CD4-positive, alpha-beta T cell treated with Interleukin-15 for 1 hour (primary cell): ENCODE measurements at places on chromosomes 13 and 19.
A peak's percentile ranks its signal among the peaks of the same experiment; 100 is the strongest.

DNA sequence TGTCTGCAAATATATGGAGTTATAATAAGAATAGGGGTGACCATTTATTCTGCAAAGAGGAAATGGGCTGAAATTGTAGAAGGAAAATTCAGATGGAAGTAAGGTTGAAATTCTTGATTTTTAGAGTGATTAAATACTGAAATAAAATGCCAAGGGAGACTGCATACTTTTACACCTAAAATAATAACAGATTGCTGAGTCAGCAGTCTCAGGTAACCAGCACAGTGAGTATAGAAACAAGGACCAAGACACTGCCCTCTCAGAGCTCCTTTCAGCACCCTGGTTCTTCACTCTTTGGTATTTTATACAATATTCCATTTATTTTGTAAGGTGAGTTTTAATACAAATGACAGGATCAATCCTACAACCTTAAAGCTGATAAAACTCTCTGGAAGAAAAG lies 48.8 kb upstream of the MLNR start:
- no peak for DNase-seq

DNA sequence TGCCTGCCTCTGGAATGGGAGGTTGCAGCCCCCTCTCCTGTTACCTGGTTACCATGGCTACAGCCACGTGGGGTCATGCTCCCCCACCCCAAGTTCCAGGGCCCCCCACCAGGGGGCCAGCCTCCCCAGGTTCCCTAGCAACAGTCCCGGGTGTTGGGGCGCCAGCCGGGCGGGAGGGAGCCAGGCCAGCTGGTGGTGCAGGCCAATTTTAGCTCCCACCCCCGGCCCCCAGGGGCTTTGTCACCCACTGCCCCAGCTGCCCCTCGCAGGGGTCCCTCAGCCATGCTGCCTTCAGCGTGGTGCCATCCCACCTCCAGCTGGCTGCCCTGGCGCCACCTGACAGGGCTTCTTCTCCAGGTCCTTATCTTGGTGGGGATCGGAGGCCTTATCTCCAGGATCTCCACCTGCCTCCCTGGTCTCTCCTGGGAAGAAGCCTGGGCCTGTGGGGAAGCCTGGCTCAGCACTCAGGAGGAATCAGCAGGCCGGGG lies 3.0 kb downstream of the MARK4 start:
- no peak for DNase-seq

GRCh38 chr19:37992761-37993160 lies 85.8 kb downstream of the SIPA1L3 start:
- no peak for DNase-seq

- no peak for DNase-seq
These were observed 54.1 kb downstream of the TSSK6 start for GRCh38 chr19:19461306-19461670.

DNA sequence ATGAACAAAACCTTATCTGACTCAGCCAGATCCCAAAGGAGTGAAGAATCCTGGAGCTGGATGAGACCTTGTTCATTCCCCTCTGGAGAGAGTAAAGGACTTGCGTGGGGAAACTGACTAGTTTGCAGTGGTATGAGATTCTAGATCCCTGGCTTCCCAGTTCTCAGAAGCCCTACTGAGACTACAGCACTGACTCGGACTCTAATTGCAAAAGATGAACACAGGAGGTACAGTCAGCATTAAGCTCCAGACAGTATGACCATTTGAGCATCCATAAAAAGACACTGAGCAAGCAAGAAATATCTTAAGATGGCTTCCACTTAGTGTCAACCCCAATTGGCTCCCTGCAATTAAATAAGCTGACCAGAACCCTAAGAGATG lies 6.8 kb downstream of the ZC3H4 start:
- DNase-seq: no peak

DNA sequence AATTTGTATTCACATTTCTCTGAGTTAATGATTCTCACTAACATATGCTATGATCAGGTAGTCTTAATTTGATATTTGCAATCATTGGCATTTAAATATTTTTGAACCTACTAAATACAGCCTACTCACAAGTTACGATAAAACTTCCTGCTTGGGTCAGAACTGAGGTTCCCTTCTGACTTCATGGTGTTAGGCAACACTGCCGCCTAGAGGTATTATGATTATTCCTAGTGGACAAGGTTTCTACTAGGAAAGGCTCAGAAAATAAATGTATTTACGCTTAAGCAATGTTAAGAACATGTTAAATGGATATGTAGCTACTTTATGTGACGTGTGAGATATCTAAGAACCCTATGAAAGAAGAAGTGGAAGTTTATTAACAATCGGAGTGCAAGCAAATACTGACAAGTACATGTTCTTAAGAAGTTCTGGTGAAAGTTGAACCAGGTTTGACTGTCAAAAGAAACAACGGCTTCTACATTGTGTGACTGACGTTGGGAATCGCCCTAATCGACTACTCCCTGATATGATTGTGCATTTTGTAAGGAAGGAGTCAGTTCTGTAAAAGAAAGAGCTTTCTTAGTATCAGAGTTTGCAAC lies 1395.8 kb downstream of the SLITRK5 start:
- DNase-seq: no peak

DNA sequence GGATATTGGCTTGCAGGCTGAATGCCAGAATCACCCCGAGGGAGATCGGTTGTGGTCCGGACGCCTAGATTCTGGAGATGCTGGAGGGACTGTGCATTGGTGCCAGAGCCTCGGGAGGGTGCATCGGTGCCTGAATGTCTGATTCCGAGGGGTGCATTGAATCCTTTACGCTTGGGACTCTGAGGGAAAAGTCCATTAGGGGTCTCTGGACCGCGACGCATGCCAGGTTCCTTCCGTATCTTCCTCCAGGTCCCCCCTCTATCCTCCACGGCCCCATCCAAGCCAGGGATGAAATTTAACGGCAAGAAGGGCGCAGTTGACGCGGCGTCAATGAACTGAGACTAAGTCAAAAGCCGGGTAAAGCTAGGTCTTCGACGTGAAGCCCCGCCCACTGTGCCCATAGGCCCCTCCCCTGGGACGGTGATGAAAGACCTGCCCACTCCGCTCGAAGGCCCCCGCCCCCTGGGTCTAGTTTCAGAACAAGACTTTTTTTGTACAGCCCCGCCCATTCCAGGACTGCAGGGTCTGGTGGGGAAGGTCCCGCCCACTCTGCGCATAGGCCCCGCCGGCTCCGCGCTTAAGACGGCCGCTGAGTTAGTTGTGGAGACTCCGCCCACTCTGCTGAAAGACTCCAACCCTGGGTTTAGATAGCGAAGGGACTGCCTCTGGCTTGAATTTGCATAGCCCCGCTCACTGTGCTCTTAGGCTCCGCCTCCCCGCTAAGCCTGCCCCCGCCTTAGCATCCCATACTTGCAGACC lies 737 bp downstream of the ZNF575 start:
- peak; percentile 96 for DNase-seq

DNA sequence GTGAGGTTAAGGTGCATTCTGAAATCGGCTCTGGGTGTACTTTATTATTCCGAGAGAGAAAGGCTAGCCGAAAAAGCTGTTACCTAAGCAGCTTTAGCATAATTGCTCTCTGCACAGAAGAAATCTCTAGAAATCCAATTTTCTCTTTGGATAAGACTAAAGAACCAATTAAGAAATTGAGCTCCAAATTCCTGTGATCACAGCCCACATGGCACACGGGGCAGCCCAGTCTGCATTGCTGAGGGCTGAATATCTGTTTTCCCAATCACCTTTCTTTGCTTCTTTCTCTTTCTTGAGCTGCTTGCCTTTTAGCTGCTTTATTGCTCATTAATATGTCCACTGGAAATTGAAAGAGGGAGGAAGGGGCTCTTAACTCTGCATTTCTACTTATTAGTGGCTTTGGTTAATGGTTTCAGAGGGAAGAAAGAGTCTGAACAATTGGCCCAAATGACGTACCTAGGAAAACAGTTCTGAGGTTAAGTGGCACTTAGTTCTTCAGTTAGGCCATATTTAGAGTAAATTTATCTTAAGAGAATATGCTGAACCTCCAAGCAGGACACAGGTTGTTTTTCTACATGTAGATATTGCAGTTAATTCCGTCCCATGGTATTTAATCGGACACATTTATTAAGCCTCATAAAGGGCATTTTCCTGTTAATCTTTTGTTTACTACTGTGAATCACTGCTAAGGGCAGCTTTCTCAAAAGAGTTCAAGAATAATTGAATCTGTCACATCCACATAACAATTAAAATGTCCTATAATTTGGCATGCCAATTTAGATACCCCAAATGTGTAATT lies 265.7 kb downstream of the ABCC4 start:
- DNase-seq: no peak

- DNase-seq: no peak
These were observed 58.7 kb downstream of the DPY19L3 start for GRCh38 chr19:32464279-32464678.

DNA sequence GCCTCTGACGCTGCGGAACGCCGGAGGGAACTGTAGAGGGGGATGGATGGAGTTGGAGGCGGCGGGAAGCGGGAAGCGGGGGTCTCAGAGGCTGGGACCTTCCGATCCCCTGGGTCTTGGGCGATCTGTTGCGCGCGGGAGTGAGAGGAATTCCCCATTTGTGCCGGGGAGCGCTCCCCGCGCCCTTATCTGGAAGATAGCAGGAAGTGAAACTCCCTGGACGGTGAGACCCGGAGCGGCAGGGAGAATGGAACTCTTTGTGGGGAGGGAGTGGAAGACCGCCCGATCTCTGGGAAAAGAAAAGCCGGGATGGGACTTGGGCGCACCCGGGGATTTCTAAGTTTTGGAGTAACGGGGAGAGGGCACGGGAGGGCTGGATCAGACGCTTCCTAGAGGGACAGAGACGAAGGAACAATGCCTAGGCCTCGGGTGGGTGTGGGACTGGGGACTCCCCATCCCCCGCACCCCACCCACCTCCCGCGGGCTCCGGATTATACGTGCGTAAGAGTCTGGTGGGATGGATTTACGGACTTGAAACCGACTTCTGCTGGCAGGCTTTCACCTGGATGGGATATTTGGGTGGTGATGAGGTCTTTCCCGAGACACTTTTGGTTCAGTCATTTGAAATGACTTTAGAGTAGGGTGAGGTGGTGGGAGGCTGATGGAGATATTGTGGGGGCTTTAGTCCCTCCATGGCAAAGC lies 495 bp downstream of the LSR start:
- DNase-seq: no peak

- DNase-seq: peak; percentile 86
These were observed 43.3 kb downstream of the RFX2 start for GRCh38 chr19:6066661-6067646.

DNA sequence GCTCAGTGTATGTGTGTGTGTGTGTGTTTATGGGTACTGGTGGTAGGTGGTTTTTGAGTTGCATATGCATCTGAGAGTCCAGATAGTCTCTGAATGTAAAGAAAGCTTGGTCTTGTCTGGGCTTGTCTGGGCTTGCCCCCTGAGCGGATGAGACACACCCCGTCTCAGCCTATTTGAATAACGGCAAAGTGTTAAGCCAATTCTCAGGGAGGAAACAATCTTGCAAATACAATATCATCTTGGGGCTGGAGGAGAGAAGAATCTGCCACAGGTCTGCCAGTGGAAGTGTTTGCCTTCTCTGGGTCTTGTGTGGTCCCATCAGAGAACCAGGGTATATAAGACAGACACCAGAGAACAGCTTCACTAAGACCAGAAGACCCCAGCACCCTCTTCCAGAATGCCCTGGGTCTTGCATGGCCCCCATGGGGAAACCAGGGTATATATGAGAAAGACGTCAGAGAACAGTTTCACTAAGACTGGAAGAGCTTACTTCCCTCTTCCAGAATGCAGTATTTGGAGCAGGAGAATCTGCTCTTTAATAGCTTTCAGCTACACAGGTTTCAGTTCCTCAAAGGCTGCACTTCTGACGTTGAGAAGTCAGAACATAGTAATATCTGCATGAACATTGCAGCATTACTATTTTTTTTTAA lies 13.3 kb downstream of the CD70 start:
- peak; percentile 34 for DNase-seq

DNA sequence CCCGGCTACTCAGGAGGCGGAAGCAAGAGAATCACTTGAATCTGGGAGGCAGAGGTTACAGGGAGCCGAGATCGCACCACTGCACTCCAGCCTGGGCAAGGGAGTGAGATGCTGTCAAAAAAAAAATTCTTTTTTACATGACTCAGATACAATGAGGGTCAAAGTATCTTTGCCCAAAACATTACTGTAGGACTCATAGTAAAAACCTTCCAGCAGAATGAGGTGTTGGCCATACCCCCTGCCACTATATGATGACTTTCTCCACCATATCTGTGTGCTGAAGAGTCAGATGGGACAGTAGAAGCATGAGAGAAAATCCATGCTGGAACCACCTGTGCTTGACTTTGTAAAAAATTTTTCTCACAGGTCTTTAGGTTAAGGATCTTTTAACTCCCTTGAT lies 86.7 kb downstream of the COL4A2 start:
- no peak for DNase-seq

DNA sequence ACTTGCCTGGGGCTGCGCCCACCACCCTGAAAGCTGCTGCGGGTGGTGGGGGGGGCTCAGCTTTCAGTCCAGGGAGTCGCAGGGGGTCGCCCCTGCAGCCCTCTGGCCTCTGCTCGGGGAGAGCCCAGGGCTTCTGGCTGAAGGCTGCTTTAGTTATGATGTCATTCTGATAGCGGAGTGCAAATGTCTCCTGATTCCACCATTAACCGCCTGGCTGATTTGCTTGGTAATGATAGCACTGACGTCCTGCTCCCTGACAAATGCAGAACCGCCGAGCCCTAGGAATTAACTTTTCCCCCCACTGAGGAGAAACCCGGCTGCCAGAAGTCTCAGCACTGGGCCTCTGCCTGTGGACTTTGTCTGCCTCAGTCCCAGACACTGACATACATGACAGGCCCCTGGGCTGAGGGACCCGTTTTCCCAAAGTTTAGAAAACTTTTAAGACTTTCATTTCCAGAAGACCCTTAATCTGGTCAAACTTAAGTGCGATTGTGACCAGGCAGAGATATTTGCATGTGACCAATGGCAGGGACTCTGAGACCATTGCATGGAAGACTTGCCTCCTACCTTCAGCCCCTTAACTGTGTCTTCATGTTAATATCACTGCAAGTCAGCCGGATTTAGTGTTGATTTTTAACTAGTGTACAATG lies 142.5 kb upstream of the ZNF536 start:
- no peak for DNase-seq

- DNase-seq: no peak
These were observed 1937.6 kb downstream of the PCDH9 start for GRCh38 chr13:65292488-65292901.

GRCh38 chr19:34096020-34096915 lies 76.0 kb upstream of the LSM14A start:
- DNase-seq: no peak

- no peak for DNase-seq
These were observed 133.2 kb downstream of the FRY start for GRCh38 chr13:32164622-32165268.

DNA sequence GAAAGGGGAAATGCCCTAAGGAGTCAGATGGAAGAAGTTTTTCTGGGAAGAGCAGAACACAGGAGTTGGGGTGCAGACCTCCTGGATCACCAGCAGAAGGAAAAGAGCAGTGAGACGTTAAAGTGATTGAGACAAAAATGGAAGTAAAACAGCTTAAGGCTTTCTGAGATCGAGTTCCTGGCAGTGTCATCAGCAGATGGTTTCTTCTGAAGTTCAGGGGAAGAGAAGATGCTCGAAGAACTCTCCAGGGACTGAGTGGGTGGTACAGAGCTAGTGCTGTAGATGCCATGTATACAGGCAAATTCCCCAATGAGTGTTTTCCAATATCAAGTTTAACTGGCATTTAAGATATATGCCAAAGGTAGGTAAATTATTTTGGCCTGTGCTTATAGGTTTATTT lies 272.2 kb upstream of the KLF12 start:
- DNase-seq: no peak

- DNase-seq: no peak
These were observed 147.9 kb downstream of the LMO7 start for GRCh38 chr13:75784003-75784402.

GRCh38 chr13:30403456-30403855 lies 18.8 kb upstream of the UBE2L5 start:
- DNase-seq: no peak

- peak; percentile 74 for DNase-seq
These were observed 23.5 kb downstream of the FAM187B start for GRCh38 chr19:35204799-35205732.
